ENCODE measurements at places on chromosomes 11 and 22.

GRCh38 chr11:122807731-122808477 lies 30.4 kb upstream of the CRTAM start:
- no peak for DNase-seq

GRCh38 chr11:45810431-45811108 lies 5.6 kb downstream of the SLC35C1 start:
- DNase-seq, result no peak

DNA sequence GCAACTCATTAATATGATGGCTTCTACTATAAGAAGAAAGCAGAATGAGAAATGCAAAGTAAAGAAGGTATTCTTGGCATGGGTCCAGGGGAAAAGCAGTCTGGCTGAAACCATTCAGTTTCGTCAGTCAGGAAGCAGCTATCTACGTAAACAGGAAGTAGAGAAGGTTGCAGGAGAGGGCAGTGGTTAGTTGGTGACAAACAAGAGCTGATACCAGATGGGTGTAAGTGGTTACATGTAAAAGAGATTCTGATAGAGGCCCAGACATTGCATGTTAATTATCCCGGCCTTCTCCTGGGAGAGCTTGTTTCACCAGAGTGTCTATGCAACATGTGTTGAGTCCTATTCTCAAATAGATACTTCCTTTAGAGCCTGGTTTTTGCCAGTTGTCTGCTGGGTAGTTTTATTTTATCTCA lies 58.4 kb upstream of the PSMA1 start:
- peak; percentile 19 for DNase-seq

DNA sequence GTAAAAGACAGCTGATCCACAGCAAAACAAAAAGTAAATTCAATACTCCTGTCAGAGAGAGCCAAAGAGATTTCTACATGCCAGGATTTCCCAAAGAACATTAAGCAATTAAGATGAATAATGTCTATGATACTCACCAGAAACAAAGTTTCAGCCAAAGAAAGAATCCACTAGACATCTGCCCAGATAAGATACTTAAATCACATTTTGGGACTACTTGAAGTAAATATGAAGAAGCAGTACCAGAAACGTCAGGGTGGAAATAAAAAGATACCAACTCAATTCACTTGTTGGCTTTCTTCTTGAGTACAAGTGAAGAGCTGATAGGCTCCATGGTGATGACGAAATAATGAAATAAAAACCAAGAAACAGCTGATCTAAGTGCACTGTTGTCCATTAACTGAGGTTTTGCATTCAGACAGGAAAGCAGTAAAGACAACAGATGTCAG lies 31.6 kb upstream of the ARHGAP32 start:
- DNase-seq, result peak; percentile 47

- no peak for DNase-seq
Measured at GRCh38 chr11:37861671-37862070, 1263.6 kb upstream of the RAG2 start.

DNA sequence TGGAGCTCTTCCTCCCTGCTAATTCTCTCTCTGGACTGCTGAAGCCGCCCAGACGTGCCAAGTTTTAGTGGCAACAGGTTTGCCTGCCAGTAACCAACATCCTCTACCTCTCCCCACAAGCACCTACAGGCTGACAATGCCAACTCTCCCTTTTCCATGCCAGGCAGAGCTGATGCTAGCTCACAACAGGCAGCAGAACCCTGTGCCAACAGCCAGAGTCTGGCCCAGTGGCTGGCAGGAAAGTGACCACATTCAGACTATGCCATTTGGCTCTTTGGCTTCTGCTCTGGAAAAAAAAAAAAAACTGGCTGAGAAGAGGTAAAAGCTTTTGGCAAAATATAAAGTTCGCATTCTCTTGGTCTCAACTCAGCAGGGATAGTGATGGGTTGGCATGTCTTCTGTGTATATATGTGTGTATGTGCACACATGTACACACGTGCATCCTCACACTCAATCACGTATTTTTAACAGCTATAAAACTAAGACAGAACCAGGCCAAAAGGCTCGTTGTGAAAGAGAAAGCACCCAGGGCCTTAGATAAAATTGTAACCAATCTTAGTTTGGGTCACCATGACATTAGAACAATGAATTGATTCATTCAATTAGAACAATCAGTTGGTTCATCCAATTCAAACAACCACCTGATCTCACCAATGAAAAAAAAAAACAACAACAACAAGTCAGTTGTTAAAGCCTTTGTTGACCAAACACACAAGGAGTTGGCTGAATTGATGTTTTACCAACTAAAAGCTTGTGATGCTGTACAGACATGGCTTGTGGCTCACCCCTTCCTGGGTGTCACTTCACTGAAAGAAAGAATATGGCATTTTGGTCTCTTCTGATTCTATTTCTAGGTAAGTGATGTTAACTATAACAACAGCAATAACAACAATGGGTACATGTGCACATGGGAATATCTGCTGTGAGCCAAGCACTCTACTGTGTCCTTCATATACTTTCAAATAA lies 48.6 kb downstream of the TRIM29 start:
- no peak for DNase-seq

DNA sequence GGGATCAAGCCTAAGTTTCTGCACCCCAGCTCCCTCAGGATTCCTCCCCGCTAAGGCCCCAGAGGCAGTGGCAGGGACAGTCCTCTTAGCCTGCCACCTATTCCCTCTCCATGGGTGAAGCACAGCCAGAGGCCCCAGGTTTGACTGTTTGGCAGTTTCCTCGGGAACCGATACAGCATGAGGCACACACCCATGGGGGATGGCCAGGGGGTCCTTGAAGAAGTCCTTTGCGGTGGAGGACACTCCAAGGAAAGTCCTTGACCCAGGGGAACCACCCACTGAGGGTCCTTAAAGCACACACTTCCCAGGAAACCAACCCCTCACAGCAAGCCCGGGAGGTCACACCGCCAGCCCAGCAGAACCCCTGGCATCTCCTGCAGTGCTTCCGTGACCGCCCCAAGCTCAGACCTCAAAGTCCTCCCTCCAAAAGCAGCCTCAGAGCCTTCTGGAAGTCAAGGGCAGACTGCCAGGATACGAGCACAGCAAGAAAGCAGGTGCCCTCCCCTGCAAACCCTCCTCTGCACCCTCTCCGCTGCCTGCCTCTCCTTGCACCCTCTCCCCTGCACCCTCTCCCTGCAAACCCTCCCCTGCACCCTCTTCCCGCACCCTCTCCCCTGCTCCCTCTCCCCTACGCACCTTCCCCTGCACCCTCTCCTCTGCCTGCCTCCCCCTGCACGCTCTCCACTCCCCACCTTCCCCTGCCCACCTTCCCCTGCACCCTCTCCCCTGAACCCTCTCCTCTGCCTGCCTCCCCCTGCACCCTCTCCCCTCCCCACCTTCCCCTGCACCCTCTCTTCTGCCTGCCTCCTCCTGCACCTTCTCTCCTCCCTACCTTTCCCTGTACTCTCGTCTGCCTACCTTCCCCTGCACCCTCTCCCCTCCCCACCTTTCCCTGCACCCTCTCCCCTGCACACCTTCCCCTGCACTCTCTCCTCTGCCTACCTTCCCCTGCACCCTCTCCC lies 1.4 kb downstream of the SIGIRR start:
- DNase-seq, result no peak

DNA sequence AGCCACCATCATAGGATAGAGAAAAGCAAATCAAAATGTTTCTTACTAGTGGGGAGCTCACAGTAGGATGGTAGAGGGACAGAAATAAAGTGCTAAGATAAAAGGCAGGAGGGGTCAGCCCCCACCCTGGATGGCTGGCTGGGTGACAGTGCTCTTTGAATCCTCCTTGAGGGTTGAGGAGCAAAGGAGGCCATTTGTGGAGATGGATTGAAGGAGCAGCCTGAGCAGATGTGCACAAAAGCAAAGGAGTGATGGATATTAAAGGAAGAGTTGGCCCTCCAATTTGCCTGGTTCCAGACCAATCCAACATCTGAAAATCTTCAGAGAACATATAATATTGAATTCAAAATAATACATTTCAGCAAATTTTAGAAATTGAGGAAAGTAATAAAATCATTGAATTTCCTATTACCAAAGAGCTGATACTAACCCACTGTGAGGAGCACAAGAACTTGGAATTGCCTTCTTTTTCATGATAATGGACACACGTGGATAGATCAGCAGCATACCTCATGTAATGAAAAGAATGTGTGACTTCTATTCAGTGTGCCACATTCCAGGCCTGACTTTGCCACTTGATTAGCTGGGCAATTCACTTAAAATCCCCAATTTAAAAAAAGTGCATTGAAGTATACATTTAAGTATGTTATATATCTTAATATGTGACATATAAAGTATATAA lies 287.0 kb downstream of the FAT3 start:
- no peak for DNase-seq

GRCh38 chr11:1760351-1761109 lies 3.2 kb downstream of the CTSD start:
- no peak for DNase-seq

GRCh38 chr11:8267280-8267679 lies 3.6 kb upstream of the LMO1 start:
- no peak for DNase-seq

- no peak for DNase-seq
Measured at GRCh38 chr11:47183969-47184368, 2.3 kb downstream of the PACSIN3 start.

DNA sequence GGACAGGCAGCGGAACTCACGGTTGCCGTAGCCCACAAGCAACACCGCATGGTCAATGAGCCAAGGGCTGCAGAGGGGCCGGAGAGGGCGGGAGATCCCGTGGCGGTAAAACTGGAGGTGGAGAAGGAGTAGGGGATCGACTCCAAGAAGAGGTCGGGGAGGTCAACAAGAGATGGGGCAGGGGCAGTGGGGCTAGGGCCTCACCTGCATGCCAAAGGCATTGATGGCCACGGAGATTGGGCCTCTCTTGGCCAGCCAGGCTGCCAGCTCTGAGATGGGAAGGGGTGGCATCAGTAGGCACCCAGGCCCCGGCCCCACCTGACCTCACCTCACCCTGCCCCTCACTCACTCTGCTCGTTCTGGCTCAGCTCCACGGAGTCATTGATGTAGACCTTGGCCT lies 3.9 kb downstream of the CTSF start:
- no peak for DNase-seq

GRCh38 chr11:26949846-26950245 lies 44.1 kb upstream of the FIBIN start:
- no peak for DNase-seq

DNA sequence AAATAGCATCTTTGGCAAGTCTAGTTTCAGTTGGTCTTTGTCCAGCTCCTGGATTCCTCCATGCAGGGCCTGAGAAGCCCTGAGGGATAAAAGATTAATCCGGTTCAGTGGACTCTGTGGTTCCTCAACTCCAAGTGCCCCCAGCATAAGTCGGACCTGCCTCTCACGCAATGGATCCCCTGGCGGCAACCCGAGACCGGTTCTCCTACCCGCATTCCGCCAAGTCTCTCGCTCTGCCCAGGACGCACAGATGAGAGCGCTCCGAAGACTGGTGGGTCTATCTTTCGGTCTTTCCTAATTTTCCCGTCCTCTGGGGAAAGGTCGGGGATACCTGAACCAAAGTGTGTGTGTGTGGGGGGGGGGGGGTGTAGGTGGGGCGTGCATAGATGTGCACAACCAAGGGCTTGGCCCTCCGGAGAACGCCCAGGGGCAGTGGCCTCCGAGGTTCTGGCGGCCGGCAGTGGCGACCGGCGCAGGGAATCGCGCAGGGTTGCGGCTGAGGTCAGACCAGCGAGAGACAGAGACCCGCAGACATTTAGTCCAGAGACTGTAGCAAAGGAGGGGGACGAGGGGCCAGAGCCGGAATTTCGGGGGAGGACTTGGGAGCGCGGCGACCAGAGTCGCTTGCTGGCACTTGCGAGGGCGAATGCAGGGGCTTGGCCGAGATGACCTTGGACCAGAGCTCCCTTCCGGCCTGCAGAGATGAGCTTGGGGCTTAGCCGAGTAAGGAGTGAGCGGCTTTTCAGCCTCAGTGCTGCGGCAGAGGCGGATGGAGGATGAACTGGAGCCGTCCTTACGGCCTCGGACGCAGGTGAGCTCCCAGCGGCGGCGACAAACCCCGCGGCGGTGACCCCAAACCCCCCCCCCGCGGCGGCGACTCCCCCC lies 712 bp upstream of the SLC2A11 start:
- no peak for DNase-seq

DNA sequence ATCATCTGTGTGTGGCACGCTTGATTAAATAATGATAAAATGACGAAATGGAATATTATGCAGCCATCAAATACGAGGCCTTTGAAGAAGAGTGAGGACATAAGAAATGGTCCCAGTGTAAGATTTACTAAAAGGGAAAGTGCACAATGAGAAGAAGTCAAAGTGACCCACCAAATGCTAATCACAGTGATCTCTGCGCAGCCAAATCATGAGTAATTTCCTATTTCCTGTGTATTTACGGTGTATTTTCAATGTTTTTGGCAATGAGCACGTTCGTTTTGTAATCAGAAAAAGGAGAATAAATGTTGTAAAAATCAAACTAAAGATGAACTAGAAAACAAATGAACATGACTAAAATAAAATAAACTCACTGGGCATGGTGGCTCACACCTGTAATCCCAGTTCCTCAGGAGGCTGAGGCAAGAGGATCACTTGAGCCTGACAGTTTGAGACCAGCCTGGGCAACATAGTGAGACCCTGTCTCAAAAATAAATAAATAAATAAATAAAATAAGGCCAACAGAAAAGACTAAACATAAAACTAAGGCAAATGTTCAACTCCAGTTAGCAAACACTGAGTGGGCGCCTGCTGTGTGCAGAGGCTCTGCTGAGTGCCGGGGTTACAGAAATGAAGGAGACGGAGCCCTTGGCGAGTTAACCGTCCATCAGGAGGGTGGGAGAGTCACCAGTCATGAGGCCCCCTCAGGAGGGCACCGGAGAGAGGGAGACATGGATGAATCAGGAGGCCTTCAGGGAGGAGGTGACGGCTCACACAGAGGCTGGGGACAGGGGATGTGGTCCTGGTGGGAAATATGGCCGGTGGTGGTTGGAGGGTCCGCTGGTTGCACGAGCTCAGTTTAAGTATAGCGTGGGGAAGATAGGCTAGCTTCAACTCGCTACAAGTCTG lies 26.0 kb upstream of the CBX7 start:
- DNase-seq, result no peak

GRCh38 chr11:3834664-3835461 lies 5.9 kb downstream of the RHOG start:
- DNase-seq, result peak; percentile 31

- DNase-seq, result no peak
Measured at GRCh38 chr11:75159151-75159953, 8.4 kb downstream of the SLCO2B1 start.

- DNase-seq, result no peak
Measured at GRCh38 chr11:61855939-61856680, 28.0 kb downstream of the FADS2 start.

DNA sequence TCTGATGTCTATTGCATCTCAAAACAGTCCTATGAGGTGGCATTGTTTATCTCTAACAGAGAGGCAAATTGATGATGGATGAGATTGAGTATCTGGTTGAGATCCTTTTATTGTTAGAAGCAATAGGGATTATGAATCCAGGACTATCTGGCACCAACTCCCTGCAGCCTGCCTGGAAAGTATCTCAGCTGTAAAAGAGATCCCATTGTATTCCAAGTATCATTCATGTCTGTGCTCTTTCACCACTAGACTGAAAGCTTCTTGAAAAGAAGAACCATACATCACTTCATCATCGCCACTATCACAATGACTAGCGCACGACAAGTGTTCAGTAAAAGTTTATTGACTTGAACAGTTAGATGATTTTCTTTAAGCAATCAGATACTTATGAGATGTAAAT lies 41.9 kb upstream of the PCF11 start:
- no peak for DNase-seq

Data from NCI-H226 (cell line).